ENCODE measurements at places on chromosomes 5 and 9.

GRCh38 chr5:143119881-143120341 is 283.6 kb downstream of the NR3C1 start:
- no peak for DNase-seq

GRCh38 chr9:79658926-79659325 is 87.2 kb downstream of the TLE4 start:
- no peak for DNase-seq

GRCh38 chr5:157387683-157388093 is 72.3 kb upstream of the NIPAL4 start:
- no peak for DNase-seq

DNA sequence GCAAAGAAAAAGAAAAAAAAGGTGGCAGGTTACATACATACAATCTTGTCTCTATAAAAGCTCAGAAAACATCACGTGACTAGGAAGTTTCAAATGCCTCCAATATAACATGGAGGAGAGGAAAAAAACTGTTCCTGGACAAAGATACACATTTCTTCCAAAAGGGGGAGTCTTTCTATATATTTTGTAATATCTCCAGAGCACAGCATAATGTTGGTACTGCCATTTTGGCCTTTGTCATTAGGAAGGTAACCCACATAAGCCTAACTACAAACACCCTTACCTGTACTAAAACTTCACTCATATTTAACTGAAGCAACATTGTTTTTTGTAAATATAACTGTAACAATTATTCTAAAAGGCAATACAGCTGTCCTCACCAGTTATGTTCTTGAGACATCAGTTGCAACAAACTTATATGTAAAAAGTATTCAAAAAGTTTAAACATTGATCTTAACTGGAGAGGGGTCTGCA is 1.2 kb upstream of the BTF3 start:
- DNase-seq = peak; percentile 69

DNA sequence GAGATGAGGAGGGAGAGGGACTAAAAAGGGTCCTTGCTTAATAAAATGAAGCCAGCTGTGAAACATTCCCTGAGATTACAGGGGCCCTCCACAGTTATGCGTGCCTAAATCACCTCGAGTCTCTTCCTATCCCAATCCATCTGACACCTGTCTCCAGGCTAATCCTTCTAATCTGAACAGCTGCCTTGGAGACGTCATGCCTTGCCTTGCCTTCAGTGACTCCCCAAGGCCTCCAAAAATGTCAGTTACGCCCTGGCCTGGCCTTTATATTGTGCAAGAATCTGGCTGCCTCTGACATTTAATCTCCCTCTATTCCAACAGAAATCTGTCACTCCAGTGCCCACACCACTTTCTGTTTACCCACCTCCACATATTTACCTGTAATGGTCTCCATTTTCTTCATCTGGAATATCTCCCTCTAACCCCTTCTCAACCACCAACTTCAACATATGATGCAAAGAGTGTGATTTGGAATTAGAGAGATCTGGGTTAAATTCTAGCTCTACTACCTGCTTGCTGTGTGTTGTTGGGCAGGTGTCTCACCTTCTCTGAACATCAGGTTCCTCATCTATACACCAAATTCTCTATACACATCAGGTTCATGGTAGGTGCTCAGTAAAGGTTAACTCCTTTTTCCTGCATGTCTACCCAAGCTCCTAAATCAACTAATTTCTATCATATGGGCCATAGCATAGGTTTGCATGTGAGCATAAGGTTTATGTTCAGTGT is 57.9 kb downstream of the PTCD2 start:
- DNase-seq = peak; percentile 58

Data from MV-4-11 (cell line).